ENCODE measurements at places on chromosomes 12 and 14. TPM values are rescaled to one million over a fixed set of nuclear protein-coding genes. Genes with fewer than 3 reads are reported as not detected.

DNA sequence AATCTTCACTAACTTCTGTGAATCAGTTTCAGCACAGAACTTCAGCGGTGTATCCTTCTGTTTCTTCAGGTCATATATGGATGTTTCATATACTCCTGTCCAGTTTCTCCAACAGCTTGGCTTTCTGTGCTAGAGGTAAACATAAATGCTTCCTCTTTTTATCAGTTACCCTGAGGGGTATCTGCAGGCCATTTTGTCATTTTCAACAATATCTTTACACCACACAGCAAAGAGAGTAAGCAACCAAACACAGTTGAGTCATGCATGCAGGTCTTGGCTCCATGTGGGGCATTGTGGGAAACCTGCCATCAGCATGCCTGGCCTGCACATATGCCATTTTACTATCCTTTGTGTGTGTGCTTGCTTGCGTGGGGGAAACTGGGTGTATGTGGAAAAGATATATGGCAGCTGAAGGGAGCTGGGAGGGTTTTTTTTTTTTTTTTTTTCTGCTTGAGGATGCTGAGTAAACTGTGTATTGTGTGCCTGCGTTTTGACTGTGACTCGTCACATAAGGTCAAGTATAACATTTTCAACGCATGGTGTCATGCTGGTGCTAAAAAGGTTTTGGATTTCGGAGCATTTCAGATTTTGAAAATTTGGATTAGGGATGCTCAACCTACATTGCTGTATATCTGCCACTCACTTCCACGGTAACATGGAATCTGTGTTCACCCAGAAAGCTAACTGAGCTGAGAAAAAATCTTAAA, 56.1 kb upstream of the YARS2 start:
- DNase-seq: no peak
- H3K4me1 ChIP-seq: no peaks in the 10 kb centered on the region
- H3K27me3 ChIP-seq: peaks cover 2% of the 10 kb centered on the region
- H3K36me3 ChIP-seq: no peaks in the 10 kb centered on the region
- no peak overlapping the region for H3K4me3 ChIP-seq
- H3K27ac ChIP-seq: no peak overlapping the region

DNA sequence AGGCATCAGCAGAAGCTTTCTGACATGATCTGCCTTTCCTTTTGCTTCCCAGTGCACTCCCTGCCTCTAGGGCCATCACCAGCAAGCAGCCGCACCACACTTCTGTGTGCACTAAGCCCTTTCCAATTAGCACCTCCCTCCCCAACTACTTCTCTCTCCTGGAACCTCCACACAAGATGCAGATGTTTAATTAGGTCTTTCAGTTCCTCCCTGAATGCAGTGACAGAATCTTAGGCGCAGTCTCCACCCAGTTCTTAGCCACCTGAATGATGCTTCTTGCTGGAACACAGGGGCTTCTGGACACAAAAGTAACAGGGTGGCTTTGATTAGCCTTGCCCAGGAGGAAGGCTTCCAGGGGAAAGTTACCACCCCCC, 32.9 kb downstream of the NIN start:
- H3K4me3 ChIP-seq: peak overlapping the region; percentile 58

DNA sequence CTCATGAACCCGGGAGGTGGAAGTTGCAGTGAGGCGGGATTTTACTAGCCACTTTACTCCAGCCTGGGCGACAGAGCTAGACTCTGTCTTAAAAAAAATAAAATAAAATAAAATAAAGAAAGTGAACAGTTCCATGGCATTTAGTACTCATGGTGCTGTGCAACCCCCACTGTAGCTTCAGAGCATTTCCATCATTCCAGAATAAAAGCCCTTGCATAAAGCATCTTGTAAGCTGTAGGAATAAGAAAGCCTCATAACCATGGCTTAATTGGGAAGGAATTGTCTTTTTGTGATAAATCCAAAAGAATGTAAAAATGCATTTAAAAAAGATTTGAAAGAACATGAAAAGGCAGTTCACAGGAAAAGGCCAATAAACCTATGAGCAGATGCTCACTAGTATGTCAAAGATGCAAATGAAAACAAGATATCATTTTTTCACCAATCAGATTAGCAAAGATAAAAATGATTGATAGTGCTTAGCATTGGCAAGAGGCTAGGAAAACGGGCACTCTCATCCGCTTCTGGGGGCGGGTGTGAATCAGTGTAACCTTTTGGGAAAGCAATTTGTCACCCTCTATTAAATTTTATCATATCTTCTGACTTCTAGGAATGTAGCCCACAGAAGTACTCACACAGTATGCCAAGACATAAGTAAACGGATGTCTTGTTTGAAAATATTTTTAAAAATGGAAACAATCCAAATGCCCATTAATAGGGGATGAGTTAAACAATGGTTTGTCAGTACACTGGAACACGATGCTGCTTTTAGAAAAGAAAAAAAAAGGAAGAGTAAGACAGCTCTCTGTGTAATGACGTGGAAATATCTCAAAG, 46.6 kb downstream of the CFAP251 start:
- no peaks in the 10 kb centered on the region for H3K27me3 ChIP-seq
- no peak overlapping the region for H3K27ac ChIP-seq
- no peak overlapping the region for H3K4me3 ChIP-seq
- DNase-seq: no peak

DNA sequence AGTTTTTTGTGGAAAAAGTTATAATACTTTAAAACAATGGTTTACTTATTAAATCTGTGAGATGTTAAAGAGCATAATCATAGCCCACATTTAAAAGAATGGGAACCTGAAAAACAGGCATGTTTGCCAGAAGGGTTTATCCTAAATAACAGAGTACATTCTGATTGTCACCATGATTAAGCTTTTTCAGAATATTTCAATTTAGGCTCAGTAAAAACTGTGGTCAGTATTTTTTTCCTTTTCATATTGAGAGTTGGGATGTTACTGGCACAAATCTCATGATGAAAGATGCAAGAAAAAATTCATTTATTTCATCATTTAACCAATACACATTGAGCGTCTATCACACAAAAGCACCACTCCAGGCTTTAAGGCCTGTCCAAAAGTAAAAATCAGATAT, 18.6 kb downstream of the EPS8 start:
- no peak overlapping the region for H3K4me3 ChIP-seq
- H3K27ac ChIP-seq: no peak overlapping the region
- H3K4me1 ChIP-seq: no peaks in the 10 kb centered on the region

Gene ABCD2
- total RNA-seq: 1.8 TPM

Measured in activated B cell treated with CpG ODN at 0.5 μM for 24 hours (primary cell).